ENCODE measurements at places on chromosomes 16 and 17.

GRCh38 chr16:27506771-27507170 is 42.9 kb downstream of the GTF3C1 start:
- DNase-seq = no peak

DNA sequence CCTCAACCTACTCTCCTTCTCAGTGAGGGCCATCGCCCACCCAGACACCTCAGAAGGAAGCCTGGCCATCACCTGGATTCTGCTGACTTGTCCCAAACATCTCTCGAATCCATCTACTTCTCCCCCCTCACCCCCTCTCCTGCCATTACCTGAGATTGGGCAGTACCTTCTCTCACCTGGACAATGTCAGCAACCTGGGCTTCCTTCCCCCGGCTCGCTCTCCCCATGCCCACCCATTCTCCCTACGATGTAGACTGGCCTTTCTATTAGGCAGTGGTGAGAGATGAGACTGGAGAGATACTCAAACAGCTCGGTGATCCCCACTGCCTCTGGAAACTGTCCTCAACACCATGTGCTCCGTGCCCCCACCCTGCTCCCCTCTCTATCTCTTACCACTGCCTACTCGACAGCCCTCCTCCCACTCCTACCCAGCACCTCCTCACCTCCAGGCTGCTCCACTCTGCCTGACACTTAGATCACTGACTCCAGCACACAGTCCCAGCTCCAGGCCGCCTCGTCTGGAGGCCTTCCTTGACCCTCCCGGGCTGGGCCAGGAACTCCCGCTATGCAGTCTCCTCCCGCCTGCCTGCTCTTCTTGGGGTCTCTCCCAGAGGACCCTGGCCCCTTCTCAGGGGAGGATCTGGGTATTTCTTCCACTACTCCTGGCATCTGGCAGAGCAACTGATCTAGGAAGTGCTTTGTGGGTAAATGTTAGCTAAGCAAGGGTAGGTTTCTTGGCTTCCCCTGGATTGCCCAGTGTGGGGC is 235.8 kb upstream of the NLRP1 start:
- DNase-seq = no peak

- DNase-seq = no peak
These were observed 8.8 kb upstream of the SLFN14 start for GRCh38 chr17:35569405-35569804.

- DNase-seq = no peak
These were observed 177.8 kb downstream of the PRKCA start for GRCh38 chr17:66480243-66480642.

GRCh38 chr16:24778671-24779070 is 49.2 kb downstream of the TNRC6A start:
- DNase-seq = no peak

GRCh38 chr16:4081047-4081446 is 35.2 kb downstream of the ADCY9 start:
- no peak for DNase-seq

DNA sequence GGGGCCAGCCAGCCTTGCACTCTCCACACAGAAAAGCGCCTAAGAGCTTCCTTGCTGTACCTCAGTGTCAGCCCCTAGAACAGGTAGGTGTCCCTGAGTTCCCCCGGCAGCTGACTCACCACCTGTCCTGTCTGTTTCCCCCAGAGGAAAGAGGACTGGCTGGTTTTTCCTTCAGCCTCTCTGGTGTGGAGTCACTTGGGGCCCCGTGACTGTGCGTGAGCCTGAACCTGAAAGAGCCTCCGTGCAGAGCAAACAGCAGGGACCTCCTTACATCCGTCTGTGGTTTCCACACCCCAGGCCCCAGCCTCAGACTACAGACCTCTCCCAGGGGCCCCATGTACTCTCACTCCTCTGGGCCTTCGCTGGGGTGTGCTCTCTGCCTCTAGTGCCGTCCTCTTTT is 87.8 kb downstream of the GNAO1 start:
- no peak for DNase-seq

DNA sequence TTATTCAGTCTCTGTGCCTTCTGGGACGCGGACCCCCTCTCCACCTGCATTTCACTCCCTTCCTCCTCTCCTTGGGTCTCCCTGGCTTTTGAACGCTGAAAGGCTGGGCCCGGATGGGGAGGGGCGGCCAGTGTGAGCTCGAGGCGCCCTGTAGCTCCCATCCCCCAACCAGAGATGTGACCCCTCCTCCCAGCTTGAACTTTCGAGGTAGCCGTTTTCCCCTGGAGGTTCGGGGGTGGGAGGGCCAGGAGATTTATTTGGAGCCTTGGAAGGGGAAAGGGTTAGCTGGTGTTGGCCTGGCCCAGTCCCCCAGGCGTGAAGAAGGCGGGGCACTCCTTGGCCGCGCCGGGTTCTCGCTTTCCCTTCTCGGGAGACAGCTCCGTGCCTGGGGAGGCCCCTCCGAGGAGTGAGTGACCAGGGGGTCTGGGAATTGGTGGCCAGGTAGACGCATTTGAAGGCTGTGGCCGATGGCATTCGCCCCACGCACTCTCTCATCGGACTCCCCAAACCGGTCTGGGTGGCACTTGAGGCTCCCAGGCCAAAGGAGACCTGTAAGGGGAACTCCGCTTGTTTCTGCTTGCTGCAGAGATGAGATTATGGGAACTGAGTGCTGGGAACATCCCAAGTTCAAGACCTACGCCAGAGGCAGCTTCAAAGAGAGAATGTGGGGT is 942 bp downstream of the LDAF1 start:
- no peak for DNase-seq
